ENCODE measurements at places on chromosomes 1 and 21. TPM values are rescaled to one million over a fixed set of nuclear protein-coding genes. Genes with fewer than 3 reads are reported as not detected.
A peak's percentile ranks its signal among the peaks of the same experiment; 100 is the strongest.

DNA sequence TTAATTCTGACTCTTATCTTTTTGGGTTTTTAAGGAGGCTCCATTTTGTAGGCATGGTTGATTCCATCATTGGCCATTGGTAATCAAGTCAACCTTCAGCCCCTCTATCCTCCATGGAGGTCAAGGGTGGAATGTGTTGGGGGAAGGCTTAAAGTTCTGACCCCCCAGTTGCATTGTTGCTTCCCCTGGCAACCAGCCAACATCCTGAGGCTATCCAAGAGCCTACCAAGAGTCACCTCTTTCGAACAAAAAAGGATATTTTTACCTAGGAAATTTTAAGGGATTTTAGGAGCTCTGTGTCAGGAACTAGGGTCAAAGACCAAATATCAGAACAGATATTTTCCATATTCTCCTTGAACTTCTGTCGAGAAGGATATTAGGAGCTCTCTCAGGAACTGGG, 251.8 kb downstream of the RYR2 start:
- no peak for DNase-seq

DNA sequence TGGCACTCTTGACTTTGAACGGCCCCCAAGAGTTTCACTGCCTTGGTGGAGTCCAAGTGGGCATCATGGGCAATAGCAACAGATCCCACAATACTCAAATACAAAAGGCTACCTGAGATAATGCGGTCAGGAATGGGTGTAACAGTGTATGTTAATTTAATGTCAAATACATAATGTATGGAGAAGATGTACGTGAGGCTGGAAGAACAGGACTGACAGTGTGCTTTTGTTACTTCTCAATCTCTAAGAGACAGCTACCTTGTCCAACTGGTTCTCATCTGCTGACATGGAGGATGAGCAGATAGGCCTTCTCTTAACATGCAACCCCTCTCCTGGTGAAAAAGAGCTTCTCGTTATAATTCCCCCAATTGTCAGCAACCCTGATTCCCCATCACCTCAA, 167.2 kb downstream of the APP start:
- no peak for DNase-seq

DNA sequence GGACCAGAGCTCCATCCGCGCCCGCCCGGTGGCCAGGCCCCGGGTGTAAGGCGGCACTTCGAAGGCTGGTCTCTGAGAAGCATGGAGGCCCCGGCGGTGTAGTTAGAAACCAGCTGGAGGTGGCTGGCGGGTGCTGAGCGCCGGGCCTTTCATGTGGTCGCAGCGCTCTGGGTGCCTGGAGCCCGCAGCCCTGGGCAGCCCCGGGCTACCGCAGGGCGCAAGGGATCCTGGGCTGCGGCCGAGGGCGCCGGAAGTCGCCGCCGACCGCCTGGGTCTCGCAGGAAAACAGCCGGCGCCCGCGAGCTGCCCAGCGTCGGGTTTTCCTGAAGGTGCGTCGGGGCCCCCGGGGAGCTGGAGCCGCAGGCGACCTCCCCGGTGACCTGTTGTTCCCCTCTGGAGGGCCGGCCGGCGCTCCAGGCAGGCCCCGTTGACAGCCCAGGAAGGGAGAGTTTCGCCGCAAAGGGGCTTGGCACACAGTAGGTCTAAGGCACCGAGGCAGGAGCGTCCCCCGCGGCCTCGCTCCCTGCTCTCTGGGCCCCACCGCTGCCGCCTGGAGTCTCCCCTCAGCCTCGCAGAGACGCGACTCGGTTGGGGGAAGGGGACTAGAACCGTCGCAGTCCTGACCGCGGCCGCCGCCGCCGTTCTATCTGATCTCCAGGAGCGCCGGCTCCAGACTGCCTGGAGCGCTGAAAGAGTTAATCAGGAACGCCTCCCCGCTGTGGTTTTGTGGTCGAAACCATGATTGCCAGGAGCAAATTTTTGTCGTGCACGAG, 2.7 kb downstream of the GRHL3 start:
- peak; percentile 47 for DNase-seq

DNA sequence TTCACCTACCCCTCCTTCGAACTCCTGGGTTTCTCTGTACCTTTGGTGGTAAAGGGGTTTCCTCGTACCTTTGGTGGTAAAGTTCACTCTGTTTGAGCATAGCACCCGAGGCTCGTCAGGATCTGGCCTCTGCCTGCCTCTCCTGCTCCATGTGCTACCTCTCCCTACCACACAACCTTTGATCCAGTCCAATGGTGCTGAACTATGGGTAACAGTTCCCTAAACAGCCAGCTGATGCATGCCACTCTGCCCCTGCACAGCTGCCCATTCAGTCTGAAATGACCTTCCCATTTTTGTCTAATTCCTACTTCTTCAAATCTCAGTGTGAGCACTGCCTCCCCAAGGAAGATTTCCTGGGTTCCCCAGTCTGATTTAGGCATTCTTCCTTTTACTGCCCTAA, 14.0 kb downstream of the OVAAL start:
- no peak for DNase-seq

DNA sequence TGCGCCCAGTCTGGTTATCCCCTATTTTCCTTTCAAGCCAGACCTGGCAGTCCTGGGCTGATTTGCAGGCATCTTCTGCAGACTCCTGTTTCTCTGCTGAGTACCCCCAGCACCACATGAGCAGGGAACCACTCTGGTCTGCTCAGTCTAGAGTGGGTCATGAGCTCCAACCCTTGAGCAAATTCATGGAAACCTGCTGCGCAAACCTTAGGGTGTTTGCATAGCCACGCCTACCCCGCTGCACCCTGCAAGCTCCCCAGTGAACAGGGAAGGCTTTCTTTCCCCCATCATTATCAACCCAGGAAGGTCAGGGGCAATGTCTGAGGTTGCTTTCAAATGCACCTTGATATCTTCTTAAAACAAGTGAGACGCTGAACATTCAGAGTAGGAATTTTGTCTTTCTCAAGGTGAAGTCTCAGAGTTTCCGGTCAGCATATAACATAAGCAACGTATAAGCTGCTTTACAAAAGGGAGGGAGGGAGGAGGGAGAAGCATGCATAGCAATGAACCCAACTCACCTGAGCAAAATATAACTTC, 11.1 kb upstream of the KCNE1 start:
- DNase-seq: no peak

The PTGER3 gene
- not detected for total RNA-seq

DNA sequence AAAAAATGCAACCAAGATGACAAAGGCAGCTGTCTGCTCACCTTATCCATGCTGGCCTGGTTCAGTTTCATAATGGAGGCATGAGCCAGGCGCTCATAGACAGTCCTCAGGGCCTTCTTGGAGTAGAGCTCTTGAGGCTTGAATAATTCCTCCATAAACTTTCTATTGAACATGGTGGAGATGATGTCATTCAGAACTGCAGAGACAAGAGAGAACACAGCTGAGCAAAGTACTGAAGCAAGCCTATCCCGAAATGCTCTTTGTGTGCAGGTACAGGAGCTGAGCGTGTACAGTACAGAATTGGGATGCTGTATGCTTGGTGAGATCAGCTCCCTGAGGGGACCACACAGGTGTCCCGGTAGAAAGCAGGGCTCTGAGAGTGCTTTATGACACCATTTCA, 11.5 kb downstream of the OSCP1 start:
- no peak for DNase-seq

GRCh38 chr1:53945183-53945432, 391 bp downstream of the IFT25 start:
- no peak for DNase-seq

DNA sequence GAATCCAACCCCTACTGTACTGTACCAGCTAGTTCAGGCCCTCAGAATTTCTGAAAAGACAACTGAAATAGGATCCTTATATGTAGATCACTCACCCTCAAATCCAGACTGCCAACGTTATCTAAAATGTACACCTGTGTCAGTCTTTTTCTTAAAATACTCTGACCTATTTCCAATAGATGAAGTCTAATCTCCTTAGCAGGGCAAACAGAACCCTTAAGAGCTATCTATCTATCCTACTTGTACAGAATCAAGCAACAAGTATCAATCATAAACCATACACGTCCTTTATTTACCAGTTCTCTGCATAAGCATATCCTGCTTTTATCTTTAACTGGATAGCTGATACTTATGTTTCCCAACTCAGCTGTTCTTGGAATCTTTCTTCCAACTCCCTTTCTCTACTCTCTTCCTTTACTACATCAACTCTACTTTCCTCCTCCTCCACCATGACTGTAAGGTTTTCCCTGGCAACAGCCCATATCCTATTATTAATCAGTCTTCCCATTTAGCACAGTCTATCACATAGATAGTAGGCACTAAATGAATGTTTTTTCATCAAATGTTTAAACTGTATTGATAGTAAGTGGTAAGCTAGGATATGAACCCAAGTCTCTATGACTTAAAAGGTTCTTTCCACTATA, 2.8 kb downstream of the LRIF1 start:
- no peak for DNase-seq

- DNase-seq: no peak
These were observed 205.8 kb downstream of the PTPRU start for GRCh38 chr1:29441916-29442668.

- no peak for DNase-seq
These were observed 7.7 kb downstream of the LRRC71 start for GRCh38 chr1:156928043-156928602.

GRCh38 chr1:19076841-19077616, 120.6 kb upstream of the IFFO2 start:
- DNase-seq: no peak

GRCh38 chr1:91710261-91710660, 175.7 kb downstream of the TGFBR3 start:
- no peak for DNase-seq

The TRIM63 gene
- not detected for total RNA-seq

The C1orf185 gene
- not detected for total RNA-seq

The TFF3 gene
- total RNA-seq: not detected

GRCh38 chr1:209207701-209208286, 375.7 kb upstream of the CAMK1G start:
- no peak for DNase-seq

GRCh38 chr1:234735476-234735875, 125.5 kb upstream of the IRF2BP2 start:
- no peak for DNase-seq

DNA sequence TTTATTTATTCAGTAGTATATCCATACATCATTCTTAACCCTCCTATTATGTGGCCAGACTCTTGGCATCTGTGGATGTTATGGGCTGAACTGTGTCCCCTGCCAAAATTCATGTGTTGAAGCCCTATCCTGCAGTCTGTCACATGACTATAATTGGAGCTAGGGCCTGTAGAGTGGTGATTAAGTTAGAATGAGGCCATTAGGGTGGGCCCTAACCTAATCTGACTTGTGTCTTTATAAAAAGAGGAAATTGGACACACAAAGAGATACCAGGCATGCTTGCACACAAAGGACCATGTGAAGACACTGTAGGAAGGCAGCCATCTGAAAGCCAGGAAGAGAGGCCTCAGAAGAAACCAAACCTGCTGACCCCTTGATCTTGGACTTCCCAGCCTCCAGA, 6.6 kb downstream of the ZMYND12 start:
- DNase-seq: no peak
